ENCODE measurements at places on chromosomes 6 and 20.

DNA sequence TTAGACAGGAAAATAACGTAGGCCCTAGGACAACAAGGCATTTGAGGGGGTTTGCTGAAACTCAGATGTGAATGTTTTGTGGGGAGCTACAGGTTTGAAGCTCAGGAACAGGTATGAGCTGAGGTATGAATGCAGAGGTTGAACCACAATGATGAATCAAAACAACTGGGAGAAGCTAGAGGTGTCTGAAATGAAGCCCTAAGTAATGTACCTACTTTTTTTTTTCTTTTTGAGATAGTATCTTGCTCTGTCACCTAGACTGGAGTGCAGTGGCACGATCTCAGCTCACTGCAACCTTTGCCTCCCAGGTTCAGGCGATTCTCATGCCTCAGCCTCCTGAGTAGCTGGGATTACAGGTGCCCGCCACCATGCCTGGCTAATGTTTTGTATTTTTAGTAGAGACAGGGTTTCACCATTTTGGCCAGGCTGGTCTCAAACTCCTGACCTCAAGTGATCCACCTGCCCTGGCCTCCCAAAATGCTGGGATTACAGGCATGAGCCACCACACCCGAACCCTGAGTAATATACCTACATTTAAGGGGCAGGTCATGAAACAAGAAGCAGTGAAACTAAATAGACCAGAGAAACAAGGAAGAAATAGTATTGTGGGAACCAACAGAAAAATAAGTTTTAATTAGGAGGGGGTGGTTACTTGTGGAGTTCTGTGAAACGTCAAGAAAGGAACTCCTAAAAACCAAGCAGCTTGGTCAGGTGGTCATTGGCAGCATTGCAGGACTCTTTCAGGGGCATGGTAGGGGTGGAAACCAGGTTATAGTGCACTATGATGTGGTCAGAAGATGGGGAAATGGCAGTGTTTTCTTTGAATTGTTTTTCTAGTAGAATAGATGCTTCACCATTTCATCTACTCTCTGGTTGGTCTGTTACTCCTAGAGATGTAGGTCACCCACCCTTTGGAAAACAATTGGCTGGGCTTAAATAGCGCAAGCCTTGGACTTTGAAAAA is 138.1 kb downstream of the CD164 start:
- no peak for DNase-seq

- no peak for DNase-seq
Measured at GRCh38 chr6:109503327-109504224, 20.6 kb upstream of the ZBTB24 start.

- no peak for DNase-seq
Measured at GRCh38 chr20:1190847-1191246, 6.1 kb upstream of the TMEM74B start.

DNA sequence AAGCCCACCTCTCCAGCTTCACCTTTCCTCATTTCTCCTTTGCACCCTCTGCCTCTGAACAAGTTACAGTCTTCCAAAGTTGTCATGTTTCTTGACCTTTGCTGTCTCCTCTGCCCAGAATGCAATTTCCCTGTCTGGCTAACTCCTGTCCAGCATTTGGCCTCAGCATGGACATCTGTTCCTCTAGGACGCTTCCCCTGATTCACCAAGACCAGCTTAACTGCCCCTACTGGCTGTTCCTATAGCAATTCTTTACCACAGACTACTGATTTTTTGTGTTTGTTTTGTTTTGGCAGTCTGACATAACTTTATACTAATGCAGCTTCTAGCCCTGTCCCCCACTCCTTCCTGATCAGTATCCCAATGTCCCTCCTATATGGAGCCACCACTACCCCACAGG is 13.4 kb downstream of the GNL1 start:
- no peak for DNase-seq

DNA sequence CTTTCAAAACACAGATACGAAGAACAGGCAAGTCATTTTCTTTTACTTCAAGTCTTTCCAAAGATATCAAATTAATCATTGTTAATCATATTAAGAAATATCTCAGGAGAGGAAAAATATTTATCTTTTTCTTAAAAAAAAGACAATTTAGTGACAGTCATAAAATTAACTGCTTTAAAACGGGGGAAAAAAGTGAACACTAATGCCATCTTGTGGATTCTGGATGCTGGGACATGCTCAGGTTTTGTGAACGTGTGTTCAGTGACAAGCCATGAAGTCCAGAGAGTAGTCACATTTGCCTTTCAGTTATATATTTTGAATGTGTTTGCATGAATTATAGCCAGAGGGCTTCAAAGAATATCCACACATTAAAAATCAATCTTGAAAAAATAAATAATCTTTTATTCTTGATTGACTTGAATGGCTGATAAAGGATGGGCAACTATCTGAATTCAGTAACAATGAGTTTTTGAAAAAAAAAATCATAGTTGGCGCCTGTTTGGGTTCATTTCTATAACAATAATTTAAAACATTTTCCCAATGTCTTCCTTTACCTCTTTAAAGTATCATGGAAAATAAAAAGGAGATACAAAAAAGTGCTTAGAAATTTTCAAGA is 74.7 kb upstream of the NOX3 start:
- no peak for DNase-seq

DNA sequence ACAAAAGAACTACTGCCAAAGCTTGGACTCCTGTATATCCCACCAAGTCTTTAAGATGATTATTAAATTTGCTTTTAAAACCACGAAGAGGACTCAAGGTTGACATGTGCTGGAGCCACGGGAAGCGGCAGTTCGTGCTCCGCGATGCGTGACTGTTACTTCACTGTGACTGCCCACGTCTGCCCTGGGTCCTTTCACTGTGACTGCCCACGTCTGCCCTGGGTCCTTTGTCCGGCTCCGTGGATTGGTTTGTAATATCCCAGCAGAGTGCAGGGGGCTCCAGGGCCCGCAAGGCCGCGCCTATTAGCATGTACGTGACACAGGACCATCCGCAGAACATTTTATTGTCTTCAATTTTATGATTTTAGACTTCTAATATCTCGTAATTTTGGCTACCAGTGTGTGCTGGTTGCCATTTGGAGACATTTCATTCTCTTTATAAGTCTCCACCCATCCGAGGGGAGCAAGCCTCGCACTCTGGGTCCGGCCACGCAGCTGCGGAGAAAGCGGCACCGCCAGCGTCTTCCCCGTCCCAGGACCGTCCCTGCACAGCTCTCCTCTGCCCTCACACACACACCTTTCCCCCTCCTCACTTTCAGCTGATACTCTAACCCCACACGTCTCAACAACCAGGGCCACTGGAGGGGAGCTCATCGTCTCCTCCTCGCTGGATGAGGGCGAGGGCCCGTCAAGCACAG is 42.9 kb downstream of the DACT2 start:
- DNase-seq = no peak

- no peak for DNase-seq
Measured at GRCh38 chr20:61734733-61735502, 330.8 kb downstream of the TAF4 start.

- DNase-seq = no peak
Measured at GRCh38 chr6:139533171-139533570, 158.7 kb upstream of the CITED2 start.

- no peak for DNase-seq
Measured at GRCh38 chr6:138912308-138912707, 75.7 kb downstream of the REPS1 start.

DNA sequence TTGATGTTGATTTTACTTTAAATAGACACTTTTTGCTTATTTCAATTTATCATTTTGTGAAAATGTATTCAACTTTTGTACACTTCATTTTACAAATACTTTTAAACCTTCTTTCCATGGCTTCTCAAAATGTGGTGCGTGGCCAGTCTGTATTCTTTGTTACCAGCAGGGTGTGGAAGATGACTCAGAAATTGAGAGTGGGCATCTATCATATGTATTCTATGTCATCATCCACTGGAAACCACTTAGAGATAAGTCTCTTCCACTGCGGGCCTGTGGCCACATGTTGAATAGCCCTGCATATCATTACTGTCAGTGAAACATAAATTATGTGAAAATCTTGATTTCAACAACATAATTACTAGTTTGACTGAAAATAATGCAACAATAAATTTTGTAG is 52.6 kb upstream of the MC3R start:
- DNase-seq = no peak

- DNase-seq = no peak
Measured at GRCh38 chr6:87393026-87393622, 14.6 kb upstream of the CFAP206 start.

DNA sequence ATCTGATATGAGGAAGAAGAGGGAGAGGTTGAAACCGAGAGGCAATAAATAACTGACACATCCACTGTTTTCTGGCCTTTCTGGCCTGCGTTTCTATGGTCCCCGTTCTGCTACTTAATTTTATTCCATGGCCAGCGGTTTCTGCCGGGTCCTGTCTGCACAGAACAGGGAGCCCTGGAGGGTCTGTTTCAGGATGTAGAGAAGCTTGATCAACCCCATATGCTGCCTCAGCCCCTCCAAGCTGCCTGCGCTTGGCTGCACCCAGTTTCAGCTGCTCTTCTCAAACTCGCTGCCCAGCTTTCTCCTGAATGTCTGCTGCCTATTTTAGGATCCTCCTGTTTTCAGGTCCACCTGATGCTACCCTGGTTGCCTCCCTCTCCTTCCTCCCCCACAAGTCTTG is 18.5 kb upstream of the PACSIN1 start:
- DNase-seq = no peak

GRCh38 chr6:161056451-161056850 is 64.9 kb downstream of the MAP3K4 start:
- DNase-seq = no peak

GRCh38 chr20:25035921-25036320 is 22.0 kb downstream of the ACSS1 start:
- no peak for DNase-seq

GRCh38 chr6:136290410-136291010 is 864 bp upstream of the BCLAF1 start:
- peak; percentile 67 for DNase-seq

- no peak for DNase-seq
Measured at GRCh38 chr6:119303164-119303887, 46.2 kb downstream of the MAN1A1 start.

- DNase-seq = no peak
Measured at GRCh38 chr6:109325400-109325801, 56.9 kb downstream of the CD164 start.

GRCh38 chr6:157879034-157879872 is 56.2 kb downstream of the SNX9 start:
- no peak for DNase-seq

DNA sequence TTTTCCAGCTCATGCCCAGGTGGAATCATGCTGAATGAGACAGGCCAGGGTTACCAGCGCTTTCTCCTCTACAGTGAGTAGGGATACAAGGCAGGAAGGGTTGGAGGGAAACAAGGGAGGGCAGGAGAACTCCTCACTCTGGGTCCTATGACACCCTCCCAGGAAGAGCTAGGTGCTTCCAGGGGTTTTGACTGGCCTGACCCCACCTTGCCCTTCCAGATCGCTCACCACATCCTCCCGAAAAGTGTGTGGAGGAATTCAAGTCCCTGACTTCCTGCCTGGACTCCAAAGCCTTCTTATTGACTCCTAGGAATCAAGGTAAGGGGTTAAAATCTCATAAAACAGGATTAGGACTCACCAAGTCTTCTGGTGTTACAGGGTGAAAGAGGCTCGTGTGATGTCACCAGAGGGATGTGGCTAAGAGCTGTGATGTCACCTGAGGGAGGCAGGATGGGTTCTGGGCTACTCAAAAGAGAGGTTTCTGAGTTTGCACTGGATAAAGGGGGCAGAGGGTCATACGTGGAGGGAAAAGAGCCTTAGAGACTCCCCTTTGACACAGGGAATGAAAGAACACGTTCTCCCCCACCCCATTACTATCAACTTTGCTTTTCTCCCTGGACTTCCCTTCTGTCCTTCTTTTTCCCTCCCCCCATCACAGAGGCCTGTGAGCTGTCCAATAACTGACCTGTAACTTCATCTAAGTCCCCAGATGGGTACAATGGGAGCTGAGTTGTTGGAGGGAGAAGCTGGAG is 1.9 kb downstream of the APOM start:
- no peak for DNase-seq

DNA sequence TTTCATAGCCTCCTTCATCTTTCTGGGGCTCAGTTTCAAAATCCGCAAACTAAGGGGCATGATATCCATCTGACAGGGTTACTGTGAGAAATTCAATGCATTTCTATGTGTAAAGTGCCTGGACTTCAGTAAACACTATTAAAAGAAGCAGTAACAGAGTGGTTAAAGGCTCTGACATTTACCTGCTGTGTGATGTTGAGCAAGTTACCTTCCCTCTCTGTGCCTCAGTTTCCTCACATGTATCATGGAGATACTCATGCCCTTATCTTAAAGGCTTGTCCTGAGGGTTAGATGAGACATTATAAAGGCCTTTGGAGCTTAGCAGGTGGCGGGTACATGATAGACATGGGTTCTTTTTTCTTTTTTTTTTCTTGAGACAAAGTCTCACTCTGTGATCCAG is 46.8 kb downstream of the EYA2 start:
- no peak for DNase-seq

GRCh38 chr6:5205035-5205507 is 55.7 kb downstream of the LYRM4 start:
- no peak for DNase-seq

DNA sequence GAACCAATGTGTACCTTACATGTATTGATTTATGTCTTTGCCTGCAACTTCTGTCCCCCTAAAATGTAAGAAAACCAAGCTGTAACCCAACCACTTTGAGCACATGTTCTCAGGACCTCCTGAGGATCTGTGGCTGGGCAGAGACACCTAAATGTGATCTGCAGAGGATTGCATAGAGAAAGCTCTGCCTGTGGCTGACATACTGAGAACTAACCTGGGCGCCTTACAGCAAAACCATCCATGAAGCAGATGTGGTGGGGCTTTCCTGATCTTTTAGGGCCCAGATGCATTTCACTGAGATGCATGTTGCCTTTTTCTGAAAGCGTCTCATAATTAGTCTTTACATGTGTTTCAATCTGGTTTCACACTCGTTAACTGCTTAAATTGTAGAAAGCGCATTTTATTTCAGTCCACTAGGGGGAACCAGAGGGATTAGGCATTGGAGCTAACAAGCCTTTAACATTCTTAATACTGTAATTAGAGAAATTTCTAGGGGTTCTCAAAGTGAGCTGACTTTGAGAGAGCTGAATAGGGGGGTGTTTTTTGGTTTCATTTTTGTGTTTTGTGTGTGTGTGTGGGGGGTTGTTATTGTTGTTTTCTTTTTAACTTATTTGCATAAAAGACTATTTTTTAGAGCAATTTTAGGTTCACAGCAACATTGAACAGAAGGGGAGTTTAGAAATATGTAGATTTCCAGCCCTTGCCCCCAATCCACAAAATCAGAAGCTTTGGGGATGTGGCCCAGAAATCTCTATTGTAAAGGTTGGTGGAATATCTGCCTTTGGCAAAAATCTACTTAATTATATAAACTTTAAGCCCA is 50.9 kb upstream of the FAM184A start:
- DNase-seq = no peak

- no peak for DNase-seq
Measured at GRCh38 chr6:10315658-10316372, 99.1 kb downstream of the TFAP2A start.

DNA sequence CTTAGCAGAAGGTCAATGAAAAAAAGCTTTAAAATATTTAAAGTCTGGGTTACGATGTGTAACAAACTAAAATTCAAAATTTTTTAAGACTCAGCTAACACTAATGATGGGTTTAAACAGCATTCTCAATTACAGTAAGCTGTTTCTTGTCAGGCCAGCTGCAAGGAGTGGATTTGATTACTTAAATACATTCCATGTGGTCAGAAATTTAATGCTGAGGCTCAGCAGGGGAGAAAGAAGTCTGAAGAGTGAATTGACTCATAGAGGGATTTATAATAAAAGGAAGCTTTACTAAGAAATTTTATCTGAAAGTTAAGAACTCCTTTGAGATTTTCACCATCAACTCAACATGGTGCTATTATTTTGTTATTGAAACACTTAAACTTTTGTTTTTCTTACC is 398.6 kb downstream of the KHDRBS2 start:
- DNase-seq = no peak

- DNase-seq = no peak
Measured at GRCh38 chr6:88141561-88142296, 24.4 kb downstream of the CNR1 start.

Data from stimulated activated CD8-positive, alpha-beta memory T cell treated with anti-CD3 and anti-CD28 coated beads, Interleukin-4, amount 100 ng/mL, for 1 hour (primary cell).